NCI-H2081 (cell line): ENCODE measurements at places on chromosomes 4 and X.

- DNase-seq: no peak
Observed at GRCh38 chrX:151987108-151987507, 12.6 kb upstream of the GABRE start.

- DNase-seq: no peak
Observed at GRCh38 chrX:120361764-120362305, at the start of gene ATP1B4. Gene ATP1B4 (plus strand): TSS chrX:120362089. CDS start chrX:120362169, 80 bp downstream.

DNA sequence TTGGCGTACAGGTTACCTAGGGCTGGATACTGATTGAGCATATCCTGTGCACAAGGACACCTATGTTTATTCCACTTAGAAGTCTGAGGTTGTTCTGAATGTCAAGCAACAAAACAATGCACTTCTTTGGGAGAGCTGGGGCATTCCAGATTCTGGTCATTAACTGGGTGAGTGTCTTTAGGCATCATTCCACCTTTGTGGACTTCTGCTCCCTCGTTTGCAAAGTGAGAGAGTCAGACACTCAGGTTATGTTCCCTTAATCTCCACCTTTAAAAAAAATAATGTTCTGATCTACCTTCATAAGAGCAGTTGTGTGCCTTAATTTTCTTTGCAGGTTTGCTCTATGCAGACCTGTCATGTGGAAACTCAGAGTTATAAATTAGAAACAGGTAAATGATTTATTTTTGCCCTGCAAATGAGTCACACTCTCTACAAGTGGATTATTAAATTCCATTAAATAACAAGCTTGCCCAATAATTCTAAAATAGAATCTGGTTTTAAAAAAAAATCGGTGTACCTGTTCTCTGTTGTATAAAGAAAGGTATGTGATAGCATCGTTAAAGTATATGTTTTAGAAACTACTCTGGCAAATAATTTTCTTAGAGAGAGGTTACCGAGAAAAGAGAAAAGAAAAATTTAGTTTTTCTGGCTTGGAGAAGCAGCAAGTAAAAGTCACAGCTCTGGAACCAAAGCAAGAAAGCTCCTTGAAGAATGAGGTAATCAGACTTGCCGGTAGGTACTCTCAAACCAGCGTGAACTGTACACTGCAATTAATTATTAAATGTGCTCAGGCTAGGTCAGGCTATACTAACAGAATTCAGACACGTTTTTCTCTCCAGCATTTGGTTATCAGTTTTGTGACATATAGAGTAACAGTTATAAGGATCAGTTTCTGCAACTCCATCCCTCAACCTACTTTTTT is 93.2 kb downstream of the SORBS2 start:
- DNase-seq: no peak

- DNase-seq: peak; percentile 65
Observed at GRCh38 chr4:44760142-44760898, 34.0 kb upstream of the GNPDA2 start.

- DNase-seq: peak; percentile 61
Observed at GRCh38 chr4:60201052-60201673, 999.0 kb upstream of the ADGRL3 start.

DNA sequence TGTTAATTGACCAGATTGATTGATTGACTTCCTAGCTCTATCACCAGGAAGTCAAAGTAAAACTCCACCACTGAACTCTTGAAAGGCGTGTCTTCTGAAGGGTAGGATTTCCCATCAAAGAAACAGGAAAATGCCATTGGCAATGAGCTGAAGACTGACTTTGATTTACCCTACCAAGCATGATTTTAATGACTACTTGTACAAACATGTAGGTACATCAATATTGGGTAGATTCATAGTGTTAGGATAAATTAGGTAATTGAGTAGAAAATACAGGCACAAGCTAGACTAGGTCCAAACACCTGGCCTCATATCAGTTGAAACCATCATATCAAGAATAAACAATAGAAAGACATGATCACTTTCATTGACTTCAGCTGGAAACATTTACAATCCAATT is 53.2 kb upstream of the ATXN3L start:
- no peak for DNase-seq

DNA sequence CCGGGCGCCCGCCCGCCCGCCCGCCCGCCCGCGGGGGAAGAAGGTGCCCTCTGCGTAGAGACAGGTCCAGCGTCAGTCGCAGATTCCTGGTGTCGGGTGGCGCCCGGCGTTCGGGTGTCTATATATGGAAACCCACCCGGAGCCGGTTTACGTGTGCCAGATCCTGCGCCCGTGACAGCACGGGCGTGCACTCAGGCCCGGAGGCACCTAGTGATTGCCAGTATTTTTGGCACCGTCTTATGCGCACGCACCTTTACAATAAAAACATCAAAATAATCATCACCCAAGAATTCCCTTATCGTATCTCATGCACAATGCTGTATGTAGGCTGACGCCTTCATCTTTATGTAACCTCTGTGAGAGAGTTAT is 519 bp downstream of the SLC25A4 start:
- DNase-seq: no peak

DNA sequence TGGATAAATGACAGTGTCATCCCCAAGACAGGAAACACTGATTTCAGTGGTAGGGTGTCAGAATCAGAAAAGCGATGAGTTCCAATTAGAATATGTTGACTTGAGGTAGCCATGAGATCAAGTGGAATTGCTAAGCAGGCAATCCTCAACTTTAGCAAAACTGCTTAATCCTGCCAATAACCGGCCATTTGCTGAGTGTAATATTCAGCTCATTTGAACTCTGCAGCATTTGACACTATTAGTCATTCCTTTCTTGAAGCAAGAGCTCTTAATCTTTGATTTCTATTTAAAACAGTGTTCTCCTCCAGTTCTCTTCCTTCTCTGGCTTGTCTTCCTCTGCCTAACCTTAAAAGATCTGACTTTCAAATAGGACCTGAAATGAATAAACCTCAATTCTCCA is 68.7 kb upstream of the DCLK2 start:
- DNase-seq: no peak
